Osteoblast (primary cell): ENCODE measurements at places on chromosomes 2 and 18. TPM values are rescaled to one million over a fixed set of nuclear protein-coding genes. Genes with fewer than 3 reads are reported as not detected.

DNA sequence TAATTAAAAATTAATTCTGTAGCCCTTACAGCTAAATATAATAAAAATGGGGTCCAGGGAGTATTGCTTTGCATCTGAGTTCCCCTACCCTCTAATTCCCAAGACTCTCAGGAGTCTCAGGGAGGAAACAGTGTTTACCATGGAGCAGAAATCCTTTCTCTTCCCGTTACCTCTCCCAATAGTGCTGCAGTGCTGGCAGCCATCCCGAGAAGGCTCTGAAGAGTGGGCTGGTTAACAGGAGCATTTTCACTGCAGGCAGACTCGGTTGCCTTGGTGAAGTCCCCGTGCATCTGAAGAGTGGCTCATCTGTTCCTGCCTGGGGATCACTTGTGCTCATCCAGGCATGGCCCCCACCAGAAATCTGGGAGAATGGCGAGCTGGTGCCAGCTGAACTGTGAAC, 41.8 kb upstream of the TMEM178A start:
- DNase-seq: peak; percentile 44

DNA sequence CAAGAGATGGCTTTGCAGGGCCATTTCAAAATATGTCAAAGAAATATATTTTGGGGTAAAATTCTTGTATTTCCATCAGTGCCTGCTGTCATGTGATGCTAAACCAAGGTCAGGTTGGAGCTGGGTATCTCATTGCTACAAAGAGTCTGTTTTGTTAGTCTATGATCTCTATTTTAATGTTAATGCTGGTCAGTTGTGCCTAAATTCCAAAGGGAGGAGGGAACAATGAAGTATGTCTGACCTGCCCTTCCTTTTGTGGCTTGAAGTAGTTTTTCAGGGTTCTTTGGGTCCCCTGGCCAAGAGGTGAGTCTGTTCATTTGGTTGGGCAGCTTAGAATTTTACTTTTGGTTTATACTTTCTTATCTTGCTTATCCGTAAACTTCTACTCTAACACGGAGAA, 61.6 kb upstream of the DYNAP start:
- DNase-seq: no peak

The CENPO gene
- 8.0 and 9.1 TPM in 2 replicates for total RNA-seq

DNA sequence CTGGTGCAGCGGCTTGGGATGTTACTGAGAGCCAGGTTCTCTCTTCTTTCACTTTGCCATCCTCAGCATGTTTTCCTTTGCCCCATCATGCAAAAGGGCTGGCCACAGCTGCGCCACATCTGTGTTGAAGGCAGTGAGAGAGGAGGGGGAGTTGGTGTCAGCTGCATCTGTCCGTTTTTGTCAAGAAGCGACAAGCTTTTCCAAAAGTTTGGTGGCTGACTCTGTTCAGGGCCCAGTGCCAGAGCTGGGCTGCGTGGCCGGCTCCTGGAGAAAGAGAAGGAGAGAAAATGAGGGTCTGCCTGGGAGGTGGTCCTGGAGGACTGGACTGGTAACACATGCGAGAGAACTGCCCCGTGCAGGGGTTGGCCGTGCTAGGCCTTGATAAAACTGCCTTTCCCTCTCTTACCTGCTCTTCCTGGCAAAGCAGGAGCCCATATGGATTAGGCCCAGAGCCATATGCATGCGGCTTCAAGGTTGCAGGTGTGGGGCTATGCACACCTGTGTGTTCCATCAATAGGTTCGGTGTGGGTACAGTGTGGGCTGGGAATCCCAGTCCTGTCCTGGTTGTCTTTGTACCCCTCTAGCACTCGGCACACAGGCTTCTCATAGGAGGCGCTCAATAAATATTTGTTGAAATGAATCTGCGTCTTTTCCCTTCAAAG, 9.0 kb downstream of the RNF144A start:
- no peak for DNase-seq

DNA sequence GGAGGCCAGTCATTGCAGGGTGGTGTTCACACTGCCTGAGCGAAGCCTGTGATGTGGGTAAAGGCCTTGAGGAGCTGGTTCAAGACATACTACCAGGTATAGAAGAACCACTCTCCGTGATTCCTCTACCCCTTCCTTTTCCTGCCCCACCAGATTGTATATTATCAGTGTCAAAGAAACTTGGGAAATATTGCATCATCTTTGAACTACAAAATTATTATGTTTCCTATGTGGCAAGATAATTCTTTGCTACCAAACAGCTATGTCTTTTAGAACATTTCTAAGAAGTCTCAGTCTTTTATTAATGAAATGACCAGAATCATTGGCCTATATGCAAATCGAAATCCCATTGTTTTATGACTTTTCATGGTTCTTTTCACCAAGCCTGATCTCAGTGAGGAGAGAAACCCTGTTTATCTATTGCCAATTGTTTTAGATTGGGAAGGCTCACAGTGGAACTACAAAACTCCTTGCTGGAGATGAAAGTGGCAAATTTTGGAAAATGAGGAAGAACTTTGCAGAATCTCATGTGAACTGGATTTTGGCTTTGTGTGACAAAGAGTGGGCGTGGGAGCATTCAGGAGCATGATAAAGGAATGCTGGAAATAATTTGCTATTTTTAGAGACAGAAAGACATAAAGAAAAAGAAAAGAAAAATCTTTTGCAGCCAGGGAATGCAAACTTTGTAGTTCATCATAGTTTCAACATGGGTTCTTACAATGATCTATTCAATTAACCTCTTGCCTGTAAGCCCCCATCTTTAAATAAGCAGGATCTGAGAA, 286.9 kb downstream of the INSIG2 start:
- no peak for DNase-seq

GRCh38 chr2:11805920-11806319, 59.5 kb downstream of the LPIN1 start:
- DNase-seq: no peak

The SERPINB12 gene
- not detected in 2 replicates for total RNA-seq

GRCh38 chr18:21191596-21192307, 50.3 kb upstream of the GREB1L start:
- DNase-seq: no peak

The IL36B gene
- total RNA-seq: not detected in 2 replicates

GRCh38 chr2:114862243-114862642, 419.8 kb downstream of the DPP10 start:
- DNase-seq: no peak

The CD8A gene
- total RNA-seq: not detected in 2 replicates

The THOC1 gene
- total RNA-seq: 43.1 and 52.5 TPM in 2 replicates

DNA sequence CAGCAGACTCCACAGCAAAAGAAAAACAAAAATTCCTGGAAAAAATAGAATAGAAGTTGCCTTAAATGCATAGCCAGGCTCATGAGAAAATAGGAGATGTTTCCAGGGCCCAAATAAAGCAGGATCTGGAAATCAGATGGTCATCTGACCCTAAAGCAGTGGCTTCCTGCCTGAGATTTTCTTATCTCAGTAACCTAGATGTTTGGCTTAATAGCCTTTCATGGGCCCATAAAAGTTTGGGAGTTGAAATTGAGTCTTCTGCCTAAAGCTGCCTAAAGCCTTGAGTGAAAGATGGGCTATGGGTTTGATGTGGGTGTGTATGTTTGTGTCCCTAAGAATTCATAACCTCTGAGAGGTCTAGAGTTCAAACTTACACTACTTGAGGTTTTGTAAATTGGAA, 149.1 kb downstream of the ANTXR1 start:
- no peak for DNase-seq

DNA sequence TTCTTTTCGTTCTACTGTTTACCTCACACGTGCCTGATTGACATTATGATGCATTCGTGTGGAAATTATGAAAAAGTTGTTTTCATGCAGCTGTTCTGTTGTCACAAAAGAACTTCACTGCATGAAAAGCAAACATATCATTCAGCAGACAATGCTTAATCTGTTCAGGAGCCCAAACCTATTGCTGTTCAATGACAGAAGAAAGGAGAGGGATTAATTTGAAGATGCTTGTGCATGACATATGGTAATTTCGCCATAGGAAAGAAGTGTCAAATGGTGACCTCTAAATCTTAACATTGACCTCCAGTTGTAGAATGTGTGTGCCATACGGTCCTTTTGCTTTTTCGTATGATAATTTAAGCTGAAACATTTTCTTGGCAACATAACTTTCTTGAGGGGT, 124.5 kb downstream of the WDR7 start:
- DNase-seq: no peak

- DNase-seq: peak; percentile 18
These were observed 326.3 kb downstream of the TSN start for GRCh38 chr2:122081751-122082150.

DNA sequence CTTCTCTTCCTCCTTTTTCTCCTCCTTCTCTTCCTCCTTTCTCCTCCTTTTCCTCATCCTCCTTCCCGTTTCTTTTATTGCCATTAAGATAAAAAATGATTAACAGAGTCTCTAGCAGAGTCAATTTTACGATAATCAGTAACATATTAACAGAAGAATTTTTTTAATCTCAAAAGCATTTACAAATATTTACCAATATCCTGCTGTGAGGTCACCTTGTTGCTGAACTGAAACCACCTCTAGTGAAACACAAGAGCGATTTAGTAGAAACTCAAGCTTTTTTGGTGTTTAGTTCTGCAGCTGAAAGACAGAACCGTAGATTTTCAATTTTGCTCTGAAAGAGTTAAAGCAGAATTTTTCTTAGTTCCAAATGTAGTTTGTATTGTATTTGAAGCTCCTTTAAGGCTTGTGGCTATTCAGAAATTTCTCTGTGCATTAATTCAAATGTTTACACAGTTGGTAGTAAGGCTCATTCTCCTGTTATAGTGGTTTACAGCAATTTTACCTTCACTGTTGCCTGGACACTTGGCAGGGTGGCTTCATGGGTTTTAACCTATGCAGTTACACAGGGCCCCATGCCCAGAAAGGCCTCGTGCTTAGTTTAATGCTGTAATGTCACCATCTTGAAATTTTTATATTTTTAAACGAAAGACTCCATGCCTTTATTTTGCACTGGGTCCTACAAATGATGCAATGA, 1106.6 kb upstream of the FAM98A start:
- DNase-seq: no peak

The KCNF1 gene
- under 0.01 TPM in 1 of 2 replicates, not detected in the other for total RNA-seq

The WDCP gene
- 8.3 and 9.1 TPM in 2 replicates for total RNA-seq

- no peak for DNase-seq
These were observed 33.2 kb upstream of the EFHD1 start for GRCh38 chr2:232600053-232600773.

GRCh38 chr2:65436169-65436823, 3.9 kb upstream of the SPRED2 start:
- peak; percentile 99 for DNase-seq

DNA sequence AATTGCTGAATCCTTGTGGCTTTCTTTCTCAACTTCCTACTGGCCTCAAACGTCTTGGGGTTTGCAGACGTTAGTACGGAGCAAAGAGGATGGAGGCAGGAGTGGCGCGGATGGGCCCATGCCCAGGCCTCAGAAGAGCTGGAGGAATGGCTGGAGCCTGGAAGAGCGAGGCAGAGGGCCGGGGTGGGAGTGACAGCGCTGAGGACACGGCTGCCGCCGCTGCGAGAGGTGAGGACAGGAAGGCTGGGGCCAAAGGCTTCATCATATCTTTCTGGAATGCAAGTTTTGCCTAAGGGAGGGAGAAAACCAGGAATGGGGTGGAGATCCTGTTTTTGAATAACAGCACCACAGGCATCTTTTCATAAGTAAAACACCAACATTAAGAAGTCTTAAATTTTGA, 178.5 kb upstream of the SESTD1 start:
- peak; percentile 38 for DNase-seq

GRCh38 chr2:217413193-217413592, 553.3 kb upstream of the TNP1 start:
- DNase-seq: no peak

DNA sequence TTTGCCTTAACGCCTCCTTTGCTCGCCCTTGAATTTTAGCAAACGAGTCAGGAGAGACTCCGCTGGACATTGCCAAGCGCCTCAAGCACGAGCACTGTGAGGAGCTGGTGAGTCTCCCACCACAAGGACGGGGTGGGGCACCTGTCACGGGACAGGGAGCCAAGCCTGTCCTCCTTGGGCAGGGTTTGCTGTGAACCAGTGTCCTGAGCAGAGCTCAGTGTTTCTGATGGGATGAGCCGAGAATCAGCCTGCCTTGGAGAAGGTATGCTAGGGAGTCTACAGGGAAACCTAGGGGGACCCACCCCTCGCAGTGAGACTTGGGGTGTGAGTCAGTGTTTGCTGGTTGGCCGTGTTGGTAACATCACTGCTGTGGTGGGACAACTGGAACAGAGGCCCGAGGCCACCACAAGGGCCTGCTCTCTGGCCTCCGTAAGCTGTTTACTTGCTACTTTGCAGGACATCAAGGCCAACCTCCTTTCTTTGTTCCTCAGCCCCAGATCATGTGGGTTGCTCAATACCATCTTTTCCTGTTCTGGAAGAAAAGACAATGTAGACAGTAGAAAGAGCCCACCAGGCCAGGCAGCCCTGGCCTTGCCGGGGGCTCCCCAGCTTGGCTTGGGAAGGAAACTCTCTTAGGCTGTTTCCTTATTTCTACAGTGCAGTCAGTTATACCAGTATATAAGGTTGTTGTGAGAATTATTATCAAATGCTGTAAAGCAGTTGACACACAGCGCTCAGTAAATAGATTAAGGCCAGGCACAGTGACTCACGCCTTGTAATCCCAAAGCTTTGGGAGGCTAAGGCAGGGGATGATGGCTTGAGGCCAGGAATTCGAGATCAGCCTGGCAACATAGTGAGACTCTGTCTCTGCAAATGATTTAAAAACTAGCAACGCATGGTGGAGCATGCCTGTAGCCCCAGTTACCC, 42.4 kb downstream of the ITGB1BP1 start:
- DNase-seq: peak; percentile 75

The COL5A2 gene
- 632 and 879 TPM in 2 replicates for total RNA-seq

- DNase-seq: no peak
These were observed 1922.3 kb upstream of the CELF4 start for GRCh38 chr18:39487932-39488331.

DNA sequence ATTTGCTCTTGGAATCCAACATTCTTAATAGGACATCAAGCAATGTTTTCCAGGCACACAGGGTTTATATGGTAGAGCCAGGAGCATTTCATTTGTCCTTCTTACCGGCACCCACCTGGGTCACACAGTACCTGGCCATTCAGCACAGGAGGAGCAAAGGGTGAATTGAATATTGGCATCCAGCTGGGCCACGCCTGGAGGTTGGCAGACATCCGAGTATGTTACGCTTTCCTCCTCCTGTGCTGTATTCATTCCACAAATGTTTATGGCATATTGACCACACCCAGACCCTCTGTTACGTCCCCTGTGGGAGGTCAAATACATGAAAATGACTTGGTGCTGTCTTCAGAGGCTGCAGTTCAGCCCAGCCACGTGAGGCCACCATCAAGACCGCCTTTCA, 206.2 kb downstream of the RTP5 start:
- no peak for DNase-seq

GRCh38 chr18:434410-434809, 66.1 kb downstream of the COLEC12 start:
- no peak for DNase-seq
